ENCODE measurements at places on chromosomes 5 and 9.

GRCh38 chr5:133203317-133204305, 151.8 kb downstream of the HSPA4 start:
- no peak for DNase-seq

DNA sequence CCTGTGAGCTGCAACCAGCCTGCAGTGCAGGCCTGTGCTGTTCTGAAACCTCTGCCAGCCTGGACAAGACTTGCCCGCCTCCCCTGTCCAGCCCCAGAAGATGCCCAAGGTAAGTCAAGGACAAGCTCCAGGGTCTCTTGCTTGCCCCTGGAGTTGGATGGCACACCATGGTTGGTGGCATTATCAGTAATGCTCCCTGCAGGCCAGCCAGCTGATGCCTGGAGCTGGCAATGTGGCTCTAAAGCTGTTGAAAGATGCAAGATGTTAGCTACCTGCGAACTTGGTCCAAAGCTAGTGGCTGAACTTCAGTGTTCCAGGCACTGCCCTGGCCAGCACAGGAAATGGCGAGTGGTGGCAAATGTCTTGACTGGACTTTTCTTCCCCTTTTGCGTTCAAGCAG, 14.0 kb upstream of the LTC4S start:
- DNase-seq = no peak

- DNase-seq = no peak
Observed at GRCh38 chr5:28254846-28255245, 1216.5 kb upstream of the CDH9 start.

- no peak for DNase-seq
Observed at GRCh38 chr5:3659907-3660306, 64.3 kb downstream of the IRX1 start.

- no peak for DNase-seq
Observed at GRCh38 chr5:73921741-73922140, 295.7 kb downstream of the ARHGEF28 start.

GRCh38 chr5:122736086-122736845, 38.6 kb upstream of the SNX2 start:
- no peak for DNase-seq

GRCh38 chr5:32505756-32506155, 61.2 kb upstream of the ZFR start:
- DNase-seq = no peak

GRCh38 chr9:133694686-133695085, 43.5 kb downstream of the SARDH start:
- no peak for DNase-seq

DNA sequence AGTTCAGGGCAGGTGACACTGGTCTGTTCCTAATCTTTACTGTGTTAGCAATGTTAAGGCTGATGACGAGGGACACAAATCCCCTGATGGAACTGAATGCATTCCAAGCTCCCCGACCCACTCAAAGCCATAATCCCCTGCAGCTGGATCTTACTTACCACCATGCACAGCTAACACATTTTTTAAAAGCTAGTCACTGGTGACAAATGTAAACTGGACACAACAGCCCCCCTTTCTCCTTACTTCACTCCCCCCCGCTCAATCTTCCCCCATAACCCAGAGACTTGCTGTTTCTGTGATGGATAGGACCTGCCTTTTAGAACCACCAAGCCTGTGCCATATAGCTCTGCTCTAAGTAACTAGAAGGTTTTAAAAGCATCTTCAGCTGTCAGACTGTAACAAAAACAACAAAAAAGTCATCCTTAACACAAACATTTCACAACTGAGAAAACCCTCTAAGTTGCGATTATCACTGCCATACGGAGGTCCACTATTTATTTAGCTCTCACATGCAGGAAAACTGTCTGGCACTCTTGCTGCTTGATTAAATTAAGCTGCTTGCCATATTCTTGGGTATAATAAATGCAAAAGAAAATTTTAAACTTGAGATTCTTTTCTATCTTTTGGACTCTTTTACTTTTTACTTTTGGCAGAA, 44.4 kb downstream of the BNC2 start:
- DNase-seq = no peak

GRCh38 chr5:82673057-82673809, 395.1 kb upstream of the RPS23 start:
- DNase-seq = no peak

DNA sequence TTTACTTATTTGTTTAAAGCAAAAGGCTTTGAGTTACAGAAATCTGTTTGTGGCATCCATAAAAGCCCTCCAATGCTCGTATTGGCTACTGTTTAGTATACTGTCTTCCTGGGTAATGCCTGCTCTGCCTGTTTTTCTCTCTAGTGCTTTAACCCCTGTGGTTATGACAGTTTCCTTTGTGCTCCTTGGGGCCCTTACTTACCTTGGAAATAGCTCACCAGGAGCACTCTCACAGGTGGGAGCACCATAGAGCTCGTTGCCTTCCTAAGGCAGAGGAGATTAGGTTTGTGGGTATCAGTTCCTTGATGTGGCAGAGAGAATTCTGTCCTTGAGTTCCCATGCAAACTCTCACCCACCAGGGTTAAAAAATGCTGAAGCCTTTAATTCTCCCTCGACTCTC, 242.8 kb downstream of the CDH18 start:
- no peak for DNase-seq

- DNase-seq = no peak
Observed at GRCh38 chr5:80957031-80957761, 3.0 kb upstream of the RASGRF2 start.

GRCh38 chr9:116103976-116104820, 49.4 kb upstream of the PAPPA start:
- DNase-seq = no peak

DNA sequence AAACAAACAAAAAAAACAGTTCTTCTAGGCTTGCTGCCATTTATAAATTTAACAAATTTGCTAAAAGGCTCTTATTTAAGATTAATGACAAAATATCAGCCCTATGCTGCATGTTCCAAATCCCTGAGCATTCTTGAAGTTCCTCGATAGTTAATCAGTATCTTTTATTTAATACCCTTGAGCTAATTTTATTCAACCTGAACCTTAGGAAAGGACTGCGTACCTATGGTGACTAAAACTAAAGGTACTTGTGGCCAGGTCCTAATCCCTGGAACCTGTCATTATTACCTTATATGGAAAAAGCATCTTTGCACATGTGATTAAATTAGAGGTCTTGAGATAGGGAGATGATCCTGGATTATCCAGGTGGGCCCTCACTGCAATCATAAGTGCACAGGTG, 10.5 kb upstream of the INIP start:
- no peak for DNase-seq
